ENCODE measurements at places on chromosomes 7 and 10.

DNA sequence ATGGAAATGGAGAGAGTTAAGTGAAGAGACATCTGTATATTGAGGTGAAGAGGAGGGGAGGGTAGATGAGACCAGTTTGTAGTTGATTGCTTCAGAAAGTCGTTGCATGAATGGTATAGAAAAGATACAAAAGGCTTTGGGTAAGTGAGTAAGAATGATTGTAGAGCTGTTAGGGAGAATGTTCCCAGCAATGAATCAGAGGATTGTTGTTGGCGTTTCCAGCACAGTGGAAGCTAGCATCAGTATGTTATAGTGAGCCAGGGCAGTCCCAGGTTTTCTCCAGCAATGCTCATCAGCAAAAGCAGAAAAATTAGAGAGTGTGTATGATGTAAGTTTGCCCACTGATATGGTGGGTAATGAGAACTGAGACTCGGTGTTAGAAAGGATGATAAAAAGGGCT is 15.4 kb upstream of the CDK6 start:
- DNase-seq: no peak

DNA sequence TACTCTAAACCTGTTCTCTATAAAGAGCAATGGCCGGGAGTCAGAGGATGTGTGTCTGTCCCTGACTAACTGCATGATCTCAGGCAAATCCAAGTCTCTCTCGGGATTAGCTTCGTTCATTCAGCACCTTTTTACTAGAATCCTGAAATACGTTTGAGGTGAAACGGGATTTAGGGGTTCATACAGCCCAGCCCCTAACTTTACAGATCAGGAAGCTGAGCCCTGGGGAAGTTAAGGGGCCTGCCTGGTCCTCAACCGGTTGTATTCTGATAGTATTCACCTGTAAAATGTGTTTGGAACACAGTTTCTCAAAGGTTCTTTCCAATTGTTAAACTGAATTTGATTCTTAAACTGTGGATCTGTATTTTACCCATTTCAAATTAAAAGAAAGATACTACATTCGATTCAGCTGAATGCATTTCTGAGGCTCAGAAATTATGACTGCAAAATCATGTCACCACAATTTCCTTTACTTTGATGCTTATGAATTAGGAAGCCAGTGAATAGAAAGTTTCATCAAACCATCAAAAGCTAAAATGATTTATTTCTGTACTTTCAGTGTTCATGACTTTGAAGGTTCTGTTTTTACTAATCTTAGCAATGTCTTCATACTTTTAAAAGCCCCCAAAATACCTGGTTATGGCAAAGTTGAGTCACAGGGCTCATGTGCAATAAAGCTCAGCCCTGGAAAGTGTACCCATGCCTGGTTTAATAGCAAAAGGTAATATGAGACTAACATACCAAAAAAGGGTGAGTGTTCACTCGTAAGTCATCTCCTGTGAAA is 28.9 kb upstream of the EZH2 start:
- DNase-seq: no peak

DNA sequence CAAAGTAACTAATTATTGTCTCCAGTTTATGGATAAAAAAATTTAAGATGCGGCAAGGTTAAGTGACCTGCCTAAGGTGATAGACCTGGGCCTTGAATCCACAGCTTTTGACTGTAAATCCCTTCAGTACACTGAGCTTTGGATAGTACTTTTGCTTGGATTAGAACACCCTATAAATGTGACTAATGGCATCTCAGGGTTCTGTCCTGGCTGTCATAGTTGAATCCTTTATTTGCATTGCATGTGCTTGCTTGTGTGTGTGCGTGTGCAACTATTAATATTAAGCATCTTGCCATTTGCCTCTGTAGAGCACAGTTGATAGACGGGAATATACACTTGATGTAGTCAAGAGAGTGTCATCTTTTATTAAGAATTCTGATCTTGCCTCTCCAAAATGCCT is 228.0 kb downstream of the AUTS2 start:
- DNase-seq: no peak

GRCh38 chr10:117373823-117374505 is 1.3 kb downstream of the PDZD8 start:
- DNase-seq: peak; percentile 65

- no peak for DNase-seq
These were observed 8.3 kb downstream of the CSTF2T start for GRCh38 chr10:51691135-51691534.

DNA sequence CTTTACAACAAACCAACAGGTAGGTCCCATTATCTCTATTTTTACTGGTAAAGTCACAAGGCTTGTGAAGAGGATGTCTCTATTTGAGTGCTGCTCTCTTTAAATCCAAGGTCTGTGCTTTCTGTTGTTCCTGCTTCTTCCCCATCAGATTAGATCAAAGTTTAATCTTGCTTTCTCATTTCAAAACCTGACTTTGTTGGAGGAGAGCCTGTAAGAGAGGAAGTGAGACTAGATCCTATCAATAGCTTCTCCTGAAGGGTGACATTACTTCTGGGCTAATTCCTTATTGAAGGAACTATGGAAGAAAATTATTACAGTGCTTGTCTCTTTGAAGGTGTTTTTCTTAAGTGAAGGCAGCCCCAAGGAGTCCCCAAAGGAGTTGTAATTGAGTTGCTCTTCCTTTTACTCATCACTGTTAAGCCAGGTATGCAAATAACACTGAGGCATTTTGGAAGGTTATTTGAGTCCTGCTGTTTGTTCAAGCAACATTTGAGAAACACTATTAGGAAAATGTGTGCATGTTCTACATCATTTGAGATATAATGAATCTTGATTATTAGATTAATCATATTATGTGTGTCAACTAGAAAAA is 146.2 kb upstream of the MBL2 start:
- no peak for DNase-seq

- no peak for DNase-seq
These were observed 56.3 kb downstream of the MTERF1 start for GRCh38 chr7:91824201-91824600.

DNA sequence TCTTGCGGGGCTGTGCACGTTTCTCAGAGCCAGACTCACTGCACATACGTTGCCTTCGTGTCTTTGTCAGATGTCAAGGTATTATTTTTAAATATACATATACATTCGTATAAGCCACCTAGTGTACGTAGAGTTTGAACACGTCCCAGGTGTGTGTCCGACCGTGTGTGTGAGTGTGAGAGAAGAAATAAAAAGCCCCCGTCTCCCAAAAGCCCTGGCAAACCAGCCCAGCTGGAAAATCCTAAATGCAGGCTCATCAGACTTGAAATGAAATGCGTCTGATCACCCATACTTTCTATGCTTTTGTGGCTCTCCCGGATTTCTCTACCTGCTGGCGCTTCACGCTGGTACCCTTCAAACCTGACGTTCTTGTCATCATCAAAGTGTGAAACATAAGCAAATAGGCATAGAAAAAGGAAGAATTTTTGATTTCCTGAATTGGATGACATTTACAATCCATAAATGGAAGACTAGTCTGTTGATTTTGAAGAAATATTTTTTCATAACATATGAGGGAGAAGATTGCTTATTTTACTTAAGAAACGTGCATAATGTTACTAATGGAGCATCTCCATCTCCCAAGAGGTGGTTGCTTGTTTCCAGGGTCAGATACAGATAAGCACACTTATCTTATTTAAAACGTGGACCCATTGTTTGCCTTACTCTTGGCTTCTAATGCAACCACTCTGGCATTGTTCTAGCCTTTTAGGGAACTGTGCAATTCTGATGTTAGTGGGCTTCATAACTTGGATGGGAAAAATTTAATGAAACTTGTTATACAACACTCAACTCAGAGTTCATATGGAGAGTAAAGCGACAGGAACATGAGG is 971 bp downstream of the PRKG1 start:
- no peak for DNase-seq

DNA sequence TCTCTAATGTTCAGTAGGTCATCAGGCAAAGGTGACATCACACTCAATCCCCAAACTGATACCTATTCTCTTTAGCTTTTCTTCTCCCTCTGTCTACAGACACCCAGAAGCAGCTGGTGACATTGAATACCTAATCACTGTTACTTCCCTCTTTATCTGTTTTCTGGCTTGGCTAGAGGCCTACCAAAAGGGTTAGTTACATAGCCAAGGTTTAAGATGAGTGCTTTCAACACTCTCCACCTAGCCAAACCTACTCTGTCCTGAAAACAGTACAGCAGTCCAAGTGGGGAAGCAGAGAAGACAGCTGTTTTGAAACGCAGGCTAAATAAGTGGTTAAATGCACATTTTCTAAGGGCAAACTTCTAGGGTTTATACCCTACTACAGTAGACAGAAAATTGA is 39.4 kb downstream of the CCNJ start:
- DNase-seq: no peak

- DNase-seq: peak; percentile 59
These were observed 551 bp downstream of the WASL start for GRCh38 chr7:123748171-123748733.

- DNase-seq: no peak
These were observed 100.2 kb downstream of the GPR85 start for GRCh38 chr7:112986256-112987031.

DNA sequence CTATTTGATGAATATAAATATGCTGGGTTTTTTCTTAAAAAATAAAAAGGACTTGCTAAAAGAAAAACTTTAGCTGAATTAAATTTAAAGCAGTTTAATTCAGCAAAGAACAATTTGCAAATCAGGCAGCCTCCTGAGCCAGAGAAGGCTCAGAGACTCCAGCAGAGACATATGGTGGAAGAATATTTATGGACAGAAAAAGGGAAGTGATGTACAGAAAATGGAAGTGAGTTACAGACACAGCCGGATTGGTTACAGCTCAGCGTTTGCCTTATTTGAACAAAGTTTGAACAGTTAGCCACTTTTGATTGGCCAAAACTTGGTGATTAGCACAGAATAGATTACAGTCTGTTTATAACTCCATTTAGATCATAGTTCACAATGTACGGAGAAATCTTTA is 110.3 kb downstream of the GAD2 start:
- no peak for DNase-seq

DNA sequence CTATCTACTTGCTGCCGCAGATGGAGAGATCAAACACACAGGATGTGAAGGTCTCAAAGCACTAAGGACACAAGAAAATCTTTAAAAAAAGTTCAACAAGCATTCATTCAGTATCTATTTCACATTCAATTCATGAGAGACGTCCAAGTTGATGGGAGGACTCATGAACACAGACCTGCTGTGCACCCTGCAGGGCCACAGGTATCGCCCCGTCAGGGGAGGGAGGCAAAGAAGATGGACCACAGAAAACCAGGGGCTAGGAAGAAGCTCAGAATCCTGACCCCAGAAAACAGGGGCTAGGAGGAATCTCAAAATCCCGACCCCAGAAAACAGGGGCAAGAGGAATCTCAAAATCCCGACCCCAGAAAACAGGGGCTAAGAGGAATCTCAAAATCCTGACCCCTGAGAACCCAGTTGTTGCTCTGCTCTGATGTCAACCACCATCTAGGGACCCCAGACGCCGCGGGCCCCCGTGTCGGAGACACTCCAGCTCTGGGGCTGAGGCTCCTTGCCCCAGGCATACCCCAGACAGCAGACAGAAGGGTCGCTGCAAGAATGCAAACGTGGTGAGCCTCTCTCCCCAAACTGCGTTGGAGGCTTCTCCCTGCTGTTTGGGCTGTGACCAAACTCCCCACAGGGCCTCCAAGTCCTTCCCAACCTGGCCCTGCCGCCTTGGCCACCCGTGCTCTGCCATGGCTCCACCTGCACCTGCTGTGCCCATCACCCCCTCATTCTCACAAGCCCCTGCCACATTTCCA is 197.6 kb downstream of the DIP2C start:
- peak; percentile 18 for DNase-seq

- no peak for DNase-seq
These were observed 71.9 kb downstream of the AOAH start for GRCh38 chr7:36652431-36652830.

- no peak for DNase-seq
These were observed 565.8 kb downstream of the PTPRN2 start for GRCh38 chr7:158021836-158022235.

DNA sequence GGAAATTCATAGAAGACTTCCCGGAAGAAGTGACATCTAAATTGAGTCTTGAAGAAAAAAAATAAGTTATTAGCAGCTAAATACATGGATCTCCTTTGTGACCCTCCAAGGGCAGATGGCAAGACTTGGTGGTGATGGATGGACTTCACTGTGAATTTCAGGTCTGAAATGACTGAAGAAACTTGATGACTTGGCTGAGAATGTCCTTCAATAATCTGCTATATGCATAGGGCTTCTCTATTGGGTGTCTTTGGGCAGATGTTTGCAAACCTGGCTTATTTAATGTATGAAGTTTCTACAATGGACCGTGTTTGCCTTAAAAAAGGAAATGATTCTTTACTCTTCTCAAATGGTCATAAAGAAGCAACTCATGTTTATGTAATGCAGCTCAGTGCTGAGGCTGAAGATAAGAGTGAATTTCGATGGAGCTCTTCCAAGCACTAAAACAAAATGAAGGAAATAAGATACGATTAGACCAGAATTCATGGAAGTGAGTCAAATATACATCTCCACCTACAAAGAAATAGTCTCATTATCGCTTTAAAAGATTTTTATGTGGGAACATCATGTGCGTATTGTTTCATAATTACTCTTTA is 116.6 kb upstream of the WDR11 start:
- no peak for DNase-seq

- no peak for DNase-seq
These were observed 52.3 kb upstream of the WAC start for GRCh38 chr10:28480628-28480965.

DNA sequence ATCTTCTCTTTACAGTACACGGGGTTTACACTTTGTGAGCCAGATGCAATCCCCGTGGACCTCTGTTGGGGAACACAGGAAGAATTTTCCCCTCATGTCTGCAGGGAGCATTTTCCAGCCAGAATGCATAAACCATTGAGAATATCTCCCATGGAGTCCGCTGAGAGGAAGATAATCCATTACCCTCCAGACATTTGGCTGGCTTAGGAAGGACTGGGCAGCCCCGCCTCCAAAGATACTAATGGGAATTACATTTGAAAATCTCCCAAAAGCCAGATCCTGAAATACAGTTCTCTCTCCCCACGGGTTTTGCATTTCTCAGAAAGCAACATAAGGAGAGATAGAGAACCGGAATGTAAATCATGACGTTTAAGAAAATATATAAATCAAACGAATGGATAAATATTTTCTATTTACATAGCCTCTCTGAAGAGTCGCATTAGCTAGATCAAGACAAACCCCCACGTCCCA is 53.5 kb downstream of the TRIL start:
- no peak for DNase-seq

GRCh38 chr7:142412551-142413193 is 154.8 kb upstream of the PRSS58 start:
- no peak for DNase-seq

- DNase-seq: peak; percentile 20
These were observed 424.3 kb downstream of the KIF20B start for GRCh38 chr10:90125456-90126255.

- DNase-seq: no peak
These were observed 60.7 kb downstream of the DGKB start for GRCh38 chr7:14841869-14842268.

GRCh38 chr7:130294314-130294713 is 1.4 kb downstream of the CPA4 start:
- DNase-seq: no peak

- peak; percentile 86 for DNase-seq
These were observed 6.0 kb upstream of the SLC29A3 start for GRCh38 chr10:71312811-71313789.
